Trophoblast cell (in vitro differentiated cells and primary cell): ENCODE measurements at places on chromosomes 3 and 15.
A peak's percentile ranks its signal among the peaks of the same experiment; 100 is the strongest.

GRCh38 chr3:139473155-139473771 is 3.1 kb downstream of the RBP2 start:
- no peak for DNase-seq

DNA sequence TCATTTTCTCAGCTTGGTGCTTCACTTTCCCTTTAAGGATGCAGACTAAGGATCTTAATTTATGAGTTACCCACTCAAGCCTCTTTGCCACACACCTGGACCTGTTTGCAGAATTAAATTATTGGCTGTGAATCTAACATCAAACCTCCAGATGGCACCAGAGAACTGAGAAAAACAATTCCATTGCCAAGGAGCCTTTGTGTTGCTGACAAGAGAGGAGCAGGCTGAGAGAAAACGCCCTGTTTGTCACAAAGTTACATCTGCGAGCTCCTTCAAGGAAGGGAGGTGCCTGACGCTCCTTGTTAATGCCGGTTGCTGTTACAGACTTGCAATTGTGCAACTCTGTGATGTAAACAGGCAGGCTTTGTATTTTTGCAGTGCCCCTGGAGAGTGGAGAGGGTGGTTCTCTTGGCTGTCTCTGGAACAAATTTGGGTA is 36.3 kb upstream of the TMC3 start:
- peak; percentile 77 for DNase-seq

DNA sequence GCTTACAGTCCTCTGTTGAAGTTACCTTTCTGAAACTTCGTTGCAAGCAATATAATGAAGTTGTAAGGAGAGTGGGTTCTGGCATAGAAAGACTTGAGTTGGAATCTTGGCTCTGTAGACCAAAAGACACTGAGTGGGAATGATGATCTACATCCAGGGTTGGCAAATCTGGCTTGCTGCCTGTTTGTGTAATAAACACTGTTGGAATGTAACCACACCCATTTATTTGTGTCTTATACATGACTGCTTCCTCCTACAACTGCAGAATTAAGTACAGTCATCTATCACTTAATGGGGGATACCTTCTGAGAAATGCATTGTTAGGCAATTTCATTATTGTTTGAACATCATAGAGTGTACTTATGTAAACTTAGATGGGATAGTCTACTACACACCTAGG is 178.4 kb upstream of the SUCLG2 start:
- no peak for DNase-seq

DNA sequence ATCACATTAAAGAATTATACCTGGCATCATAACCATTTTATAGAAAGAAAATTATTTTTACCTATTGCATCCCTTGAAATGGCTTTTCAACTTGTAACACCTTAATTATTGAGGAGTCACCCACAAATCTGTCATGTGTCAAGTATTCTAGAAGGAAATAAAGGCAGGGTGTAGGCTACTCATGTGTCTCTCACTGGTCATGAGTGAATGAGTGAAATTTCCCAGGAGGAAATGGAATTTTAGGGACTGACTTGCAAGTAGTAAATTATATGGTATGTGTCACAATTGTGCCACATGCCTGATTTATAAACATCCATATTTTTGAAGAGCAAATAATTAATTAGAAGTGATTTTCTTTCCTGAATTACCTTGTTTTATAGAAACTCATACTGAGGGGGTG is 310.5 kb upstream of the ADAMTS9 start:
- DNase-seq, result no peak

DNA sequence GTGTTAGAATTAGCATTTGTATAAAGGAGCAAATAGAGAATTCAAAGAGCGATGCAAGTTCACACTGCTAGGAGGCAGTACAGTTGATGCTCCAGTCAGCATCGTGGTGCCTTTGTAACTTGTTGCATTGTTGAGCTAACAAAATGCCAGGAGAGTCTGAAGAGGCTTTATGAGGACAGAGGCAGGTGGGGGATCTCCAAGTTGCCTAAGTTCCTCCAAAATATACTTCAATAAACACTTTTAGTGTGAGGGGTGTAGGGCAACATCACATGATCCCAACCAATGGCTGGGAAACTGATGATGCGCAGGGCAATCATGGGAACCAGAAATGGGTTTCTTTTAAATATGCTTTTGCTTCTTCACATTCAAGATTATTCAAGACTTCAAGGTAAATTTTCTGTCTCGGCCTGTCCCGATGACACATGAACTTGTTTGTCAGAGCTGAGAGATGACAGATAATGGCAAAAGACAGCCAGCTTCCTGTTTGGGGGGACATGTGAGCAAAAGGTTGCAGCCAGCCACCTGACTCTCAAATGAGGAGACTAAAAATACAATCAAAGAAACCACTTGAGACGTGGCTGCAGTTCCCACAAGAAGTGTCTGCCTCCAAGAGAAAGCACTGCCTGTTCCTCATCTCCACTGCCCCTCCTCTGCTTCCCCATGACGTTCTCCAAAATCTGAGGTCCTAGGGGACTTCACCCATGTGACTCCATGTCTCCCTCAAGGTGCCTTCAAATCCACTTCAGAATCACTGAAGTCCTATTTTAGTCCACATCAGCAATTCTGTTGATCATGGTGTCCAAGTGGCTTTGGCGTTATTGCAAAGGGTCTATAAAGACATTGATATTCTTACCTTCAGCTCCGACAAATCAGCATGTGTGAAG is 39.3 kb downstream of the KLHL6 start:
- no peak for DNase-seq

DNA sequence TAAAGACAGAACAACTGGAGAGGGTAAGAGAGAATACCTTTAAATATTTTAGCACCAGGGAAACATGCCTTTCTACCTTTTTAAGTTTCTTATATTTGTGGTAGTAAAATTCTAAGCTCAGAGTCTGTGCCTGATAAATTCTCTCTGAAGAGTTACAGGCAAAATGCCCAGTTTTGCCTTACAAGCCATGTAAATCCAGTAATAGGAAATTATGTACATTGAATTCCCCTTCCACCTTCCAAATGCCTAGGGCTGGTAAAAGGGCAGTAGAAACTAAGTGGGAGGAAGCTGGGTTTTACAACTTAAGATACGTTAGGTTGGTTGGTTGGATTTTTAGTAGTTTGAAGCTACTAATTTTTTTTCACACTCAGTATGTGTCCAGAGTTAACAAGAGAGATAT is 43.1 kb upstream of the TP63 start:
- no peak for DNase-seq

- DNase-seq, result no peak
These were observed 76.6 kb downstream of the NEDD4 start for GRCh38 chr15:55916666-55917409.

GRCh38 chr15:58703610-58704009 is 45.9 kb downstream of the ADAM10 start:
- DNase-seq, result no peak

DNA sequence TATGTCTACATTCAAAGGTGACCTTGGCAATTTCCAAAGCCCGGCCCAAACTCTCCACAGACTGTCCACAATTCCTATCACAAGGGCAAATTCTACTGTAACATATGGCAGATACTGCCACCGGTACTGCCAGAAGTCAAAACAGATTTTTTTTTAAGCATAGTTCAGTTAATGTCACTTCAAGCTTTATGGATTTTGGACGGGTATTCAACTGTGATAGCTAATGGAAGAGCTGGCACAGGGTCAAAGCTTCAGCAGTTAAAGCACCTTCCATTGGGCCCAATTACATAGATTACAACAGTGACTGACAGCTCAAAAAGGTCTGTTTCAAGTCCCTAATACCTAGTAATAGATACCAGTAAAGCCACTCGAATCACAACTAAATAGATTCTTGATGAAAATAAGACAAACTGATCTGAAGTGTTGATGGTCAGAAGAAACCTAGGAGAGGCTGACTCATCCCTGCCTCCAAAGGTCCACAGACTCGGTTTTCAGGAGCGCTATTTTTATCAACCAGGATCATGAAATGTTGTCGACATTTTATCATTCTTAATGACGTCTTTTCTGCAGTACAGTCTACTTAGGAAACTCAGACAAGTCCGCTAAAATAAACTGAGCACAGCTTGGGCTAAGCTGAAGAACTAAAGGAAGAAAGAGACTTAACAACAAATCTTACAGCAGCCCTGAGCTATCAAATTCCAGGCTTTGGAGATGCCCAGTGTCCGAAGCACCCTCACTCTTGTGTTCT is 38.7 kb downstream of the ANXA2 start:
- DNase-seq, result no peak

GRCh38 chr3:189103208-189103607 is 68.6 kb upstream of the TPRG1 start:
- DNase-seq, result no peak

DNA sequence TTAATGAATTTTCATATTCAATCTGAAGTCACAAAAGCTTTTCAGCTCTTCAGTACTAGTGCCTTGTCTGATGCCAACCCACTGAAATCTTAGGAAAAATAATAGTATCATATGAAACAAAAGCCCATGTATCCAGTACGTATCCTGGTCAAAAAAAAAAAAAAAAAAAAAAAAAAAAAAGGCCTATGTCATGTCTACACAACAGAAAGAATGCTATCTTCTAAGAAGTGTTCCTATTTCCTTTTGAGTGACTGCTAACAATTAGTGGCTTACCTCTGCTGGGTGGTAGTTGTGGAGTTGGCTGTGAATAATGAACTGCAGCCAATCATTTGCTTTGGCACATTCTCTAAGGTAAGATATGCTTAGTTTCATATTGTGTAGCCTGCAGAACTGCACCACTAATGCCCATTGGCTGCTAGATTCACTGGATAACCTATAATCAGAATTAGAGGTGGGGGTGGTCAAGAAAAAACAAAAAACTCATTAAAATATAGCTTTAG is 59.6 kb downstream of the EIF3J start:
- no peak for DNase-seq

GRCh38 chr15:57527382-57528091 is 64.2 kb upstream of the MYZAP start:
- DNase-seq, result peak; percentile 91

DNA sequence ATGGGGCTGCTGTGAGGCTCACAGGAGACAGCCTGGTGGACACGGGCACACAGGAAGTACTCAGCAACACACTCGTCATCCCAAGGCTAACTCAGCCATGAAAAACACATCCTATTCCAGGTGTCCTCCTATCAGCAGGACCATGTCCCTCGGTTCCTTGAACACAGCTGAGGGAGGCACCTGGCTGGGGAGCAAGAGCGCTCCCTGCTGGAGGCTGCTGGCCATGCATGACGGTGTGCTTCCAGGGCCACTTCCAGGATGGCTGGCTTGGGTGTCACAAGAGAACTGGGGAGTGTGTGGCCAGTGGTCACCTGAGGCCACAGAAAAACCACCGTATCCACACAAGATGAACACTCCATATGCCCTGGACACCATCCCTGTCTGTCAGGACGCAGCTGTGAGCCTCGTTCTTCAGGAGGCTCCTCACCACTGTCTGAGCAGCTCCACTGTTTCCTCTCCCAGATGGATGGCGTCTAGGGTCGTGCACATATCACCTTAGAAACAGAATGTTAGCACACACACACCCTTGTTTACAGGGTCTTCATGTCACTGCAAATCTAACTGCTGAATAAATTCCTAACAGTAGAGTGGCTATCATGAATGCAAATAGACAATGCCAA is 31.0 kb downstream of the POC1A start:
- DNase-seq, result peak; percentile 88

DNA sequence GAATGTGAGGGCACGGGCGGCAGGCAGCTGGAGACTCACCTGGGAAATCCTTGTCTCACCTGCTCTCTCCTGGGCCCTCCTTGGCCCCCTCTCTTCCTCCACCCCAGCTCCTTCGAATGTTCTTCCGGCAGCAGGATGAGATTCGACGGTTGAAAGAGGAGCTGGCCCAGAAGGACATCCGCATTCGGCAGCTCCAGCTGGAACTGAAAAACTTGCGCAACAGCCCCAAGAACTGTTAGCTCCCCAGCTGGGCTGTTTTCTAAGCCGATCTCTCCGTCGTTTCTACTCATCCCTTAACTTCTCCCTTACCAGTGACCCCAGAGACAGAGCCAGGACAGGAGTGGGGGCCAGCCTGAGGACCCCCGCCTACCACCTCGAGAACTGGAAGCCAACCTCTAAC is 95.0 kb downstream of the ANP32A start:
- no peak for DNase-seq

GRCh38 chr15:94225616-94226015 is 5.7 kb upstream of the MCTP2 start:
- DNase-seq, result peak; percentile 68

- no peak for DNase-seq
These were observed 209.5 kb downstream of the SOX2 start for GRCh38 chr3:181921220-181921619.

DNA sequence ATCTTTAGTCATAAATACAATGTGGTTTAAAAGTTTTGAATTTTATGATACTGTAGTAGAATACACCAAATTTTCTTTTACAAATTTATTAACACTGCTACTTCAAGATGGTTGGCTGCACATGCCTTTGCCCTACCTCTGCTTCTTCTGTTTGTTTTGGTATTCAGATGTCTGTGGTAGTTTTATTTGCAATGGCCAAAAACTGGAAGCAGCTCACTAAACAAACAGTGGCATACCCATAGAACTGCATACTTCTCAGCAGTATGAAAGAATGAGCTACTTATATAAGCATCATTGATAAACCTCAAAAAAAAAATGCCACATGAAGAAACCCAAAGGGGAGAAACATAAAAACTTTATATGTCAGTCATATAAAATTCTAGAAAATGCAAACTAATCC is 19.5 kb downstream of the ARIH2 start:
- no peak for DNase-seq

GRCh38 chr3:48301800-48302166 is 31.7 kb downstream of the SPINK8 start:
- DNase-seq, result peak; percentile 15

GRCh38 chr3:53748512-53749271 is 97.5 kb downstream of the CHDH start:
- DNase-seq, result no peak

GRCh38 chr3:125213946-125214542 is 1.5 kb upstream of the SLC12A8 start:
- peak; percentile 66 for DNase-seq

DNA sequence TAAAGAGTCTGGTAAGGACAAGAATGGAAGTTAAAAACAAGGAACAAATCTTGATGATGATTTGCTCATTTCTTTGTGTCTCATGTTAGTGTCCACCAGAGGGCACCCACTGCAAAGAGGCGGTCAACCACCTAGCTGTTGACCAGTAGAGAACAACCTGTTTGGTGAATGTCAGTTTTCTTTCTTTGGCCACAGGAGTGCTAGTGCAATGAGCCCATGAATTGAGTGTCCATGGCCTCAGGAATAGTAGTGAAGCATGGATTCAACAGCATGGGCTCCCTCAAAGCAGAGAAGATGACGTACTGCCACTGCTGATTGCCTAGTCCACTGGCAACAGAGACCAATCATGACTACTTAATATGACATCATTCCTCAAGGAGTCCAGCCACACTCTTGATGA is 10.7 kb upstream of the CNTN6 start:
- peak; percentile 54 for DNase-seq
